GM12878 (cell line): ENCODE measurements at places on chromosomes 3 and 15.

DNA sequence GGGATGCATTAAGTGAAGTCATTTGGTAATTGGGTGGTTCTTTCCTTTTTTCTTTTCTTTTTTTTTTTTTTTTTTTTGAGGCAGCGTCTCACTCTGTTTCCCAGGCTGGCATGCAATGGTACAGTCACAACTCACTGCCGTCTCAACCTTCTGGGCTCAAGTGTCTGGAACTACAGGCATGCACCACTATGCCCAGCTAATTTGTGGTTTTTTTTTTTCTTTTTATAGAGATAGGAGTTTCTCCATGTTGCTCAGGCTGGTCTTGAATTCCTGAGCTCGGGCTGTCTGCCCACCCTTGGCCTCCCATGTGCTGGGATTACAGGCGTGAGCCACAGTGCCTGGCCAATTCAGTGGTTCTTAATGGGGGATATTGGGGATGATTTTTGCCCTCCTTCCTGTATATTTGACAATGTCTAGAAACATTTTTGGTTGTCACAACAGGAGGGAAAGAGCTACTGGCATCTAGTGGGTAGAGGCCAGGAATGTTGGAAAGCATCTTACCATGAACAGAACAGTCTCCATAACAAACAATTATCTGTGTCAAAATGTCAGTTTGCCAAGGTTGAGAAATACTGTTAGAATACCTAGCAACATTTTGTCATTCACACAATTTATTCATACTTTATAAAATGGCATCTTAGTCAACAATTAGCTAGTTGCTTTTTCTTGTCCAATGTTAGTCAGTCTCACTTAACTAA lies 79.4 kb upstream of the CNTN3 start:
- no peaks in the 10 kb centered on the region for H3K36me3 ChIP-seq
- DNase-seq: no peak
- no peak overlapping the region for H3K27ac ChIP-seq

GRCh38 chr15:36883713-36884517 lies 216.4 kb downstream of the MEIS2 start:
- no peak overlapping the region for H3K27ac ChIP-seq
- H3K36me3 ChIP-seq: no peaks in the 10 kb centered on the region
- H3K4me1 ChIP-seq: no peaks in the 10 kb centered on the region; the same call in 1 of the 2 replicates
- H3K27me3 ChIP-seq: peaks cover 50% of the 10 kb centered on the region

- H3K4me1 ChIP-seq: no peaks in the 10 kb centered on the region
- DNase-seq: no peak
- no peak overlapping the region for H3K27ac ChIP-seq
- no peak overlapping the region for H3K4me3 ChIP-seq
- no peaks in the 10 kb centered on the region for H3K27me3 ChIP-seq
Measured at GRCh38 chr15:35980719-35981118, 434.8 kb upstream of the DPH6 start.

GRCh38 chr15:66654739-66655375 lies 47.2 kb upstream of the SMAD6 start:
- no peak overlapping the region for H3K27ac ChIP-seq
- H3K36me3 ChIP-seq: no peaks in the 10 kb centered on the region
- no peak overlapping the region for H3K4me3 ChIP-seq
- no peak for DNase-seq
